ENCODE measurements at places on chromosomes 4 and X.

DNA sequence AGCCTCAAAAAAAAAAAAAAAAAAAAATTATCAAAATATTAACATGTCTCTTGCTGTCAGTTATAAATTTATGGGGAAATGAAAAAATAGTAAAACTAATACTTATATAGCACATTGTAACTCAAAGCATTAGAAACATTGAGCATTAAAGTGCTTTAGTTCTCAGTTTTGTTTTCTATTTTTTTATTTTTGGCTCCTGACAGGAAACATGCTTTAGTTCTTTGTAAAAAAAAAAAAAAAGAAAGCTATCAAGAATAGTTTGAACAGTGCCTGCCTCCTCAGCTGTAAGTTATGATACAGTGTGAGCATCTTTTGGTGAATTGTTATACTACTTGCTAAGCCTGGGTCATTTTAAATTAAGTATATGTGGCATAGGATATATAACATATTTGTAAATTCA lies 5.1 kb upstream of the CENPC start:
- DNase-seq, result no peak

DNA sequence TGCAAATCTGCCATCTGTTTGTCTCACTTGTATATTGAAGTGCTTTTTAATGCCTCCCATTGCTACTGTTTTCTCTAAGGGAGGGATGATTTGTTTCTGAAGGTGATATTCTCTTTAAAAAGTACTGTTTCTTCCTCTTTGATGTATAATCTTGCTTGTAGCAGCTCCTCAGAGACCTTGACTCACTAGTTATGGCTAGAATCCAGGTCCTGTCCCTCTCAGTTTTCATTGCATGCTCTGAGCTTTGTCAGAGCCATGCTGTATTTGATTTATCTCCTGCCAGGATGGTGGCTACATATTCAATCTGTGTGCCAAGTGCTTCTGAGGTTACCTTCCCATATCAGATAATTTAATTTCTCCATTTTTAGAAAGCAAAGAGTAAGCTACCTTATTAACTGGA lies 56.0 kb downstream of the GLUD2 start:
- no peak for DNase-seq

DNA sequence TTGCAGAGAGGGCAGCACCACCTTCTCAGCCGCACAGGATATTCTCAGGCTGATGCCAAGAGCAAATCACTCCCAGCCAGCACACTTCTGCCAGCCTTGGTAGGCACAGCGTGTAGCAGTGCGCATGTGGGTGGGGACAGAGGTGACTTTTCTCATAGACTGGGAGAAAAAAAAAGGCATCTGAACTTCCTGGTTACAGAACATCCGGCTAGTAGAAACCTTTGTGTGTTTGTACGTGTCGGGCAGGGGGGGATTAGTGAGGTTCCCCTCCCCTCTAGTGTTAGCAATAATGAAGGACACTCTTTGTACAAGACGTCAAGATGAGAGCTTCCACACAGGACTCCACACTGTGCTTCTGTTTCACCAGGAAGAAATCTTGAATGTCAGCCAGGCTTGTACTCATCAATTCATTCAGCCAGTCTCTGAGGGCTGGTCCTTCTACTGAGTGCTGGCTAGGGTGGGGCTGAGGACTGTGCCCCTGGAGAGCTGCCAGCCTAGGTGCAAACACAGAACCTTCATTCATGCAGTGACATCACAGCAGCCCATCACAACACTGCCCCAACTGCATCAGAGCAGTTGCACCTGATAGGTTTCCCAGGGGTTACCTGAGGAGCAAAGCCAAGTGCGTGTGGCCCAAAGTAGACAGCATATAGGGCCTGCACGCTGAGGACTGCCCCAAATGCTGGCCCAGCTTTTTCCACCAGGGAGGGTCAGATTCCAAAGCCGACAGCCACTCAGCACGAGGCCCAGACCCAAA lies 34.7 kb downstream of the SLC25A5 start:
- peak; percentile 18 for DNase-seq

- no peak for DNase-seq
Observed at GRCh38 chrX:75642811-75643361, 120.0 kb upstream of the ZDHHC15 start.

DNA sequence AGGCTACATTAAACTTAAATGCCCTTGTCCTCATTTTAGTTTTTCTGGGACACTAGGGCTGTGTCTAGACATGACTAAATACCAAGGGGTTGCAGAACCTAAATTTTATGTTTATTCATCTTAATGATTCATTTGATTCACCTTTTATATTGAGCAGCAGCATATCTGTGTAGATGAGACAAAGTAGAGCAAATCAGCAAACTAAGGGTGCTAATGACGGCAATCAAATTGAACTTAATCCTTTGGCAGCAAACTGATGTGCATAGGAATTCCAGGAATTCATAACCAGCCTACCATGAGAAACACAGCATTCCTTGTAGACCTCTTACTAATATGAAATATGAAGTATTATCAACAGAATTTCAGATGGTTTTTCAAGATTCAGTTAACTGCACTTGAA lies 25.1 kb downstream of the EPHA5 start:
- no peak for DNase-seq

DNA sequence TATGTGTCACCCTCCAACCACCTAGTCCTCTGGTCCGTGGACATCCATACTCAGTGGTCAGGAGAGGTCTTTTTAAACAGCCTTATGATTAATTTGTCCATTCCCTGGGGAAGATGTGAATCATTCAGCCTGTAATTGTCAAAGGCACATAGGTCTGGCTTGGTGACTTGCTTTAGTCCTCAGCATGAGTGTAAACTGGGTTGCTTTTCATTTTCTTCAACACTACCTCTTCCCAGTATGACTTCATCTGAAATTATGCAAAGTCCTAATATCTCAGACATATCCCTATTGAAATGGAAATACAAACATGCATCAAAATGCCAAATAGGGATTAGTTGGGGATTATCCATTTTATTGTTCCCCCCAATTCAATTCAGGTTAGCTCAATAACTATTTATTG lies 208.3 kb upstream of the AMOT start:
- no peak for DNase-seq

DNA sequence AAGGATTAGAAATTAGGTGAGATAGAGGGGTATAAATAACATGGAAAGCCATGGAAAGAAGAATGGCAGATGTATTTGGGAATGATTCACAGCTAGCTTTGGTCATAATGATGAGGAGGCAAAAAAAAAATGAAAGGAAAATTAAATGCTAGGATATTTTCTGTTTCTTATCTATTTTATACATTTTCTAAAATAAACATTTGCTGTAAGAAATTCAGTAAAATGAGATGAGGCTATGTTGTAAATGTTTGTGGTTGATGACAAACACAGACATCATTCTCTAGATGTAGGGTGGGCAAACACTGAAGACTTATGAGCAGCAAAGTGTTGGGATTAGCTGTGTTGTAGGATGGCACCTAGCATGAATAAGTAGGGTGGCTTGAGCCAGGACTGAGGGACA lies 407.1 kb downstream of the IL15 start:
- DNase-seq, result no peak

GRCh38 chr4:158912806-158913205 lies 144.0 kb downstream of the FNIP2 start:
- no peak for DNase-seq

GRCh38 chr4:149112109-149112508 lies 669.9 kb upstream of the NR3C2 start:
- no peak for DNase-seq

All from NCI-H1092 (cell line).